ENCODE measurements at places on chromosomes 4 and X. TPM values are rescaled to one million over a fixed set of nuclear protein-coding genes. Genes with fewer than 3 reads are reported as not detected.

Gene PGRMC1
- total RNA-seq, result 118 TPM

Gene PDGFRA
- total RNA-seq, result 71.0 TPM

Gene PRKG2
- total RNA-seq, result 1.4 TPM

Gene MAGEB2
- 0.16 TPM for total RNA-seq

Gene CTAG2
- 0.28 TPM for total RNA-seq

Gene GLOD5
- 0.94 TPM for total RNA-seq

Gene RNF150
- total RNA-seq, result 34.2 TPM

Gene RAB9B
- total RNA-seq, result 1.1 TPM

Gene RPGR
- total RNA-seq, result 23.0 TPM

Gene PHOX2B
- not detected for total RNA-seq

Gene GPRASP2
- 11.4 TPM for total RNA-seq

Gene GAR1
- total RNA-seq, result 14.9 TPM

Gene ETDA
- not detected for total RNA-seq

Gene TMEM156
- 3.5 TPM for total RNA-seq

Gene NXF2
- not detected for total RNA-seq

Gene PRRG3
- total RNA-seq, result 0.44 TPM

Gene STK26
- total RNA-seq, result 4.3 TPM

Gene LRP2BP
- total RNA-seq, result 1.9 TPM

Gene IL15
- 6.4 TPM for total RNA-seq

Gene SPANXD
- not detected for total RNA-seq

Gene PCDH19
- total RNA-seq, result 0.66 TPM
